Dermis microvascular lymphatic vessel endothelial cell (primary cell): ENCODE measurements at places on chromosomes 12 and 14. TPM values are rescaled to one million over a fixed set of nuclear protein-coding genes. Genes with fewer than 3 reads are reported as not detected.

The ITGB7 gene
- 0.25 TPM in 1 of 2 replicates, not detected in the other for total RNA-seq

The SLC38A4 gene
- 2.3 and 3.2 TPM in 2 replicates for total RNA-seq

The STYX gene
- total RNA-seq = 21.4 and 22.2 TPM in 2 replicates

The TIMELESS gene
- 10.5 and 11.7 TPM in 2 replicates for total RNA-seq

The NKX2-1 gene
- not detected in 2 replicates for total RNA-seq

- DNase-seq = no peak
Observed at GRCh38 chr14:100629696-100630095, 42.5 kb upstream of the BEGAIN start.

DNA sequence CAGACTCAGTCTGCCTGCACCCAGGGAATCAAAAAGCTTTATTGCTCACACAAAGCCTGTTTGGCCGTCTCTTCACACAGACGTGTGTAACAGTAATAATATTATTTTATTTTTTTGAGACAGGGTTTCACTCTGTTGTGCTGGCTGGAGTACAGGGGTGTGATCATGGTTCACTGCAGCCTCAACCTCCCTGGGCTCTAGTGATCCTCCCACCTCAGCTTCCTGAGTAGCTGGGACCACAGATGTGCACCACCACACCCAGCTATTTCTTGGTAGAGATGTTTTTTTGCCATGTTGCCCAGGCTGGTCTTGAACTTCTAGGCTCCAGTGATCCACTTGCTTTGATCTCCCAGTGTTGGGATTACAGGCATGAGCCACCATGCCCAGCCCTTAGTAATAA lies 88.4 kb upstream of the DCD start:
- DNase-seq = no peak

DNA sequence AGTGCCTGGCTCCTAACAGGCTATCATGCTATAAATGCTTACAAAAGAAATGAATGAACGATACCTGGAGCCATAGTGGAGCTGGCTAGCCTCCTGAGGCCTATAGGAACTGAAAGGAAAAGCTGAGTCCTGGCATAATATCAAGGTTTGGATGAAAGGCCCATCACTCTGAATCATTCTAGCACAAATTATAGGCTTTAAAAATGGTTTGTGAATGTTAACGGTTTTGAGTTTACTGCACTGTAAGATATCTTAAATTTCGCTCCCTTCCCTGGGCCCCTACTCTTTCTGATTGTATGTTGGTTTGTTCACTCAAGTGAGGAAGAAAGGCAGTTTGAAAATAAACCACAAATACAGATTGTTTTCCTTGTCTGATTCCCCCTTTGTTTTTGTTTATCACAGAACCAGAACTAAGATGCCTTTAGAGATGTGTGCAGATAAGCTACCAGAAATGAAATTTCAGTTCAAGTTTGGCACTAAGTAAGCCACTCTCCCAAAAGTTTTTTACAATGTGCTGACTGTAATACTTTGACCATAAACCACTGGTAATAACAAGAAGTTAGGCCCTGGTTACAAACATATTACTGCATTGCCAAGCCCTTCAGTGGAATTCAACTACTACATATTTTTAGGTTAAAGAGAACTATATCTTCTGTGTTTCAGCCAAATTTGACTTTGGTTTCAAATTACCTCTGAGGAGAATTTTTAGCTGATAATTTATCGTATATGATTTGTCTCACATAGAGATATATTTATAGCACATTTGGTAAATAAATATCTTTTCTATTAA lies 89.5 kb downstream of the ALX1 start:
- no peak for DNase-seq

GRCh38 chr14:102923201-102923924 lies 900 bp downstream of the AMN start:
- DNase-seq = no peak

- DNase-seq = peak; percentile 6
Observed at GRCh38 chr14:23910101-23910875, 43.3 kb upstream of the DHRS4 start.

DNA sequence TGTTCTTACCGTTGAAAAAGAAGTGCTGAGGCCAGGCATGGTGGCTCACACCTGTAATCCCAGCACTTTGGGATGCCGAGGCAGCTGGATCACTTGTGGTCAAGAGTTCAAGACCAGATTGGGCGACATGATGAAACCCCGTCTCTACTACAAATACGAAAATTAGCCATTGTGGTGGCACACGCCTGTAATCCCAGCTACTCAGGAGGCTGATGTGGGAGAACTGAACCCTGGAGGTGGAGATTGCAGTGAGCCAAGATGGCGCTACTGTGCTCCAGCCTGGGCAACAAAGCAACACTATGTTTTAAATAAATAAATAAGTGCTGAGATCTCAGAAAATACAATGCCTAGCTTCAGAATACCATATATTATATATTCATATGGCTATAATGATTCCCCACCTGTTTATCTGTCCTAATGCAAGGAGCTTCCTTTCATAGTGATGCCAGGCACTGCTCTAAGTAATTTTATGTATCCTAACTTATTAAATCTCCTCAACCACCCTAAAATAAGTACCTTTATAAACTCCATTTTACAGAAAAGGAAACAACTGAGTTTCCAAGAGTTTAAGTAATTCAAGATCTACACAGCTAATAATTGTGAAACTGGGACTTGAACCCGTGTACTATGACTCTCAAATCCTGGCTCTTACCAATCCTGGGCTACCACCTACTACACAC lies 7.3 kb downstream of the PHLDA1 start:
- no peak for DNase-seq

- DNase-seq = no peak
Observed at GRCh38 chr14:78292003-78292402, 121.8 kb downstream of the NRXN3 start.

DNA sequence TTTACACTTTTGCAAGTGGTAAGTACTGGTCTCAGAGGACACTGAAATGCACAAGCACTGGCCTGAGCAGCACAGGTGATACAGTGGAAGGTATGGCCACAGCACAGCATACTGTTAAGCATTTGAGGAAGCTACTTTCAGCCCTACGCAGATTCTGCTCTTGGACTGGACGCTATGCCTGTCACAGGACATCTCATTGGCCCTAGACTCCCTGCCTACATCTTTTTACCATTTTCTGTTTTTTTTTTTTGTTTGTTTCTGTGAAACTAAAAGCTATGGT lies 144.2 kb upstream of the ABCD2 start:
- no peak for DNase-seq

GRCh38 chr12:130425698-130426245 lies 88.1 kb downstream of the PIWIL1 start:
- DNase-seq = no peak

- DNase-seq = no peak
Observed at GRCh38 chr14:48274826-48275225, 599.4 kb upstream of the MDGA2 start.

GRCh38 chr12:3091382-3092241 lies 14.4 kb downstream of the TSPAN9 start:
- no peak for DNase-seq

DNA sequence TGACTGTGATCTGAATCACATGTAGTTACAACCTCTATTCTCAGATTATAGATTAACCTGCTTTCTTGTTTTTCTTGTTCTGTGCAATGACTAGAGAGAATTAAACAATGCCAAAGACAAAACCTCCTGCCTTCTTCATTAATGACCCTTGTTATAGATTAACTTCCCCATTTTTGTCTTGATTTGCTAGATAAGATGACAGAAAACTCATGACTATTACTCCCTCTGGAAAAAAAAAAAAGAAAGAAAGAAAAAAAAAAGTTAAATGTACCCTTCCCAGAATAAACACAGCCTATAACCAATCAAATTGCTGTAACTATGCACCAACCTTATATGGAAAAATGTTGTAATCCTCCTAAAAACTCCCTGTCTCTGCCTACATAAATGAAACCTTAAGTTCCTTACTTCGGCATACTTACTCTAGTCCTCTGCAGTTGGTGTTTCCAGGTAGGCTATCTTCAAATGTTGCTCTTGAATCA lies 41.1 kb upstream of the PCED1B start:
- DNase-seq = no peak

GRCh38 chr14:73369428-73369827 lies 88.9 kb downstream of the NUMB start:
- no peak for DNase-seq

GRCh38 chr12:105317942-105318621 lies 12.4 kb upstream of the C12orf75 start:
- no peak for DNase-seq

GRCh38 chr12:80825506-80825905 lies 108.8 kb downstream of the MYF5 start:
- DNase-seq = no peak

- no peak for DNase-seq
Observed at GRCh38 chr12:12794686-12795085, 9.2 kb downstream of the APOLD1 start.
